ENCODE measurements at places on chromosomes 1 and 21.

DNA sequence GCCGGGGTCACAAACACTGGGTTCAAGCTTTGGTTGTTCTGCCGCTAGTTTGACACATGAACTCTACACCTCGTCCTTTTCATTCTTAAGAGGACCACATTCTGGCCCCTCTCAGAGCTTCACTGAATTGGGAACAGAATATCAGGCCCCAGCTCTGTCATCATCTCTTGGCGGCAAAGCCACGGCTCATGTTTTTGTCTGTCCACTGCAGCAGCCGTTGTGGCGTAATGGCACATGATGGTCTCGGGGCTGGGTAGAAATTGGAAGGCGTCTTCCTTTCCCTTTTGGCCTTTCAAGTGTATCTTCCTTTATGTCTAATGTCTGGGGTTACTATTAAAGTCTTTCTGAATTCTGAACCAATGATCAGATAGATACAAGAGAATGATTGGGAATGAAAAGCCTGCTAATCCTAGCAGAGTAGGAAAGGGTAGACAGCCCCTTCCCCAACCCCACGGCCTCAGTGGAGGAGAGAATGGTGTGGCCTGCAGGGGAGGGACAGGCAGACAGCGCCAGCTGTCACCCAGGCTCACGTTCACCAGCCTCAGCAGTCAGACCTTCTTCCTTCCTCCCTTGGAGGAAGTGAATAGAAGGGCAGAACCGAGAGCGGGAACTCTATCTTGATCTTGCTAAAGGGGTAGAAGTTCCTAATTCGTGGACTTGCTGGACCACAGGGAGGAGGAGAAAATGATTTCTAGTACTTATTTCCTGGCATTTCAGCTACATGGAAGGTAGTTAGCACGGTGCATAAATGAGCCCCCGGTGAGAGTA lies 498.1 kb downstream of the KIF26B start:
- peak; percentile 16 for DNase-seq

DNA sequence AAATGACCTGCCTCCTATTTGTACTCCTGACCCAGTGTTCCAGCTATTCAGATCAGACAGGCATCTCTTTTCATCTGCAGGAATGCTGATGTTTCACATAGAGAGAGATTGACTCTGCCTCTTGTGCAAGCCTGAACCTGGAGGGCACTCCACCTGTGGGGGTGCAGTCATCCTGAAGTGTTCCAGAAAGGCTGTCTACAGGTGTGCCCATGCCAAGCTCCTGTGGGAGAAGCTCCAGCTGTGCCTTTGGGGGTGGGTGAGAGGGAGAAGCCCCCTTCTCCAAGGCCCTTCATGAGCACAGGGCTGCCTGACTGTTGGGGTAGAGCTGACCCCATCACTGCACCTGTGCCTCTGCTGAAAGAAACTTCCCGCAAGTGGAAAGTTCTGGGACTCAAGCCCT lies 22.8 kb downstream of the IFI44 start:
- no peak for DNase-seq

DNA sequence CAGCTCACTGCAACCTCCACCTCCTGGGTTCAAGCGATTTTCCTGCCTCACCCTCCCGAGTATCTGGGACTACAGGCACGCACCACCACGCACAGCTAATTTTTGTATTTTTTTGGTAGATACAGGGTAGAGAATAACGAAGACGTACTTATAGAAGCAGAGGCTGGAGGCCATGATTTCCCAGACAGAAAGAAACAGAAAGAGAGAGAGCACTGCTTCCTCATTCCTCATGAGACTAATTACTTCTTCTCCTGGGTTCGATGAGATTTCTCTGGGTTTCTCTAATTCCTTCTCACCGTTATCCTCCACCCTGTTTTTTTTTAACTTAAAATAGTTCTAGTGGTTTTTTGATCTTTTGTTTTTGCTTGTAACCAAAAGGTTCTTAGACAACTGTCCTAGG lies 23.4 kb upstream of the PTP4A2 start:
- no peak for DNase-seq

DNA sequence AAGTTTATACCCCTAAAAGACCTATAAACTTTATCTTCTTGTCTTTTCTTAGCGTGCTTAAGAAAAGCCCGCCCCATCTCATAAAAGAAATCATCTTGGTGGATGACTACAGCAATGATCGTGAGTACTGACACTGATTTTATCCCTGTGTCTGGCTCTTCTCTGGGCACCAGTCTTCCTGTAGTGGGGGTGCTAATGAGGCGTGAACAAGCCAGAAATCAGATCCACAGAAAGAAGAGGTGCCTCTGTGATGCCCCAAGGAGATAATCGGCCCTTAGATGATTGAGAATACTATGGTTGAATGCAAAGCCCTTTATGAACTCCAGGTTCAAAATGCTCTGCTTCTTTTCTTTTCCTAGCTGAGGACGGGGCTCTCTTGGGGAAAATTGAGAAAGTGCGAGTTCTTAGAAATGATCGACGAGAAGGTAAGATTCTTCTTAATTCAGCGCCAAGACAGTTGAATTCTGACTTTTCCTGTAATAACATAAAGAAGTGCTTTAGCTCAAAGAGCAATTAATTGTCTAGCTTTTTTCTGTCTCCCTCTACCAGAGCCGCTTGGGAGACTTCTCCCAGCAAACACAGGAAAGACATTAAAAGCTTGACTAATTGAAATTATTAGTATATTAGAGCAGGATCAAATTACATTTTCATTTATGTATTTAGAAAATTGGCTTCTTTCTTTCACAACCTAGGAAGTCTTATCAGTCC lies 169.4 kb downstream of the GALNT2 start:
- DNase-seq = no peak

- DNase-seq = peak; percentile 88
Measured at GRCh38 chr1:8439015-8439702, 121.2 kb downstream of the SLC45A1 start.

DNA sequence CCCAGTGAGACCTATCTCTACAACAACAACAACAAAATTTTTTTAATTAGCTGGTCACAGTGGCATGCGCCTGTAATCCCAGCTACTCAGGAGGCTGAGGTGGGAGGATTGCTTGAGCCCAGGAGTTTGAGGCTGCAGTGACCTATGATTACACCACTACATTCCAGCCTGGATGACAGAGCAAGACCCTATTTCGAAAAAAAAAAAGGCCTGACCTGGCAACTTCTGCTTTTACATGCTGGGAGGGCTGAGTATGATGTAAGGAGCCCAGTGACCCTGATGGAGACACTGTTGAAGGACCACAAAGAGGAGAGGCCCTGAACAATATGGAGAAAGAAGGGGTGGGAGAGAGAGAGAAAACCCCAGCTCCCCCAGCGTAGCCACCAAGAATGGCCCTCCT lies 9.2 kb upstream of the VPS26C start:
- no peak for DNase-seq

DNA sequence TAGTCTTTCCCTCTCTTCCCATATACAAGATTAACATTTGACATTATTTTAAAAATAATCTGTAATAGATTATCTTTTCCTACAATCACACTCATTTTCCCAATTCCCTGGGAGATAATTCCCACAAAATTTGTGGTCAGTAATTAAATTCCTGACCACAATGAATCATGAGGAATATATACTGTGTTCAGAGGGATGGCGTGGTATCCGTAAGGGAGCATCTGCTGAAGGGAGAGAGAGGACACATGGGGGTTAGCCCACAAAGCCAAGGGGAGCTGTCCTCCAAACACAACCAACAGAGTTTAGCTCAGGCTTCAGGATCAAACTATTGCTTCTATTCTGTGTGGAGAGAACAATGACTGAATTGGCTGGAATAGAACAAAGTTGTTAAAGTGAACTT lies 57.1 kb upstream of the PPP2R5A start:
- no peak for DNase-seq

DNA sequence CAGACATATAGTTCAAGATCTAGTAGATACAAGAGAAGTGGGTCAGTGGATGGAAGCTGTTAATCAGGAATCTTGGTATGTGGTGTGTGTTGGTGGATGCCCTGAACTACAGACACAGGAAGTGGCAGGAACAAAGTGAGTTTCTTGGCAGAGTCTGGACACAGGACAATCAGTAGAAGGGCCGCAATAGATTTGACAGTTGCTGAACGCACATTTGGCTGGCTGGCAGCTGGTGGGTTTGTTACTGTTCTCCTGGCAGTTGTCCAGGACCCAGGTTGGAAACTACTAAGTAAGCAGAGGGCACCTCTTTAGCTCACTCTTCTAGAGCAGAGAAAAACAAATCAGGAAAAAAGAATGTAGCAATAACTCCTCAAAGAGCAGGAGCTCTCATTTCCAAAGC lies 13.2 kb downstream of the KRTAP26-1 start:
- DNase-seq = no peak

GRCh38 chr1:182955596-182956588 lies 2.9 kb upstream of the SHCBP1L start:
- DNase-seq = no peak

DNA sequence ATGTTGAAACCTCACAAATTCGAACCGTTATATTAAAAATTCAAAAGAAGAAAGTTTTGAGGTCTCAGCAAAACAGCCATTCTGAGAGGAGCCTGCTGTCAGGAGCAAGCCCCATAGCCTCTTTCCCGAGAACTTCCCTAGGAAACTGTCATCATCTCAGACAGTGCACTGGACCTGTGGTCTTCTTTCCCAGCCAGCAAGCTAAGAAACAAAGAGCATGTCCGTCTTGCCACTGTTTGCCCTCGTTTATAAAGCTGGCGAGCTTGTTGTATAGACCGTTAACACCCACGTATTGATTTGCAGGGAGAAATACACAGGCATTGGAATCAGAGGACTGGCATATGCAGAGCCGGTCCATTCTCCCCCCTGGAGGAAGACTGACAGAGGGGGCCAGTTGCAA lies 407.0 kb downstream of the NPHP4 start:
- DNase-seq = no peak

- no peak for DNase-seq
Measured at GRCh38 chr21:43365611-43366426, 61.1 kb downstream of the SIK1 start.

DNA sequence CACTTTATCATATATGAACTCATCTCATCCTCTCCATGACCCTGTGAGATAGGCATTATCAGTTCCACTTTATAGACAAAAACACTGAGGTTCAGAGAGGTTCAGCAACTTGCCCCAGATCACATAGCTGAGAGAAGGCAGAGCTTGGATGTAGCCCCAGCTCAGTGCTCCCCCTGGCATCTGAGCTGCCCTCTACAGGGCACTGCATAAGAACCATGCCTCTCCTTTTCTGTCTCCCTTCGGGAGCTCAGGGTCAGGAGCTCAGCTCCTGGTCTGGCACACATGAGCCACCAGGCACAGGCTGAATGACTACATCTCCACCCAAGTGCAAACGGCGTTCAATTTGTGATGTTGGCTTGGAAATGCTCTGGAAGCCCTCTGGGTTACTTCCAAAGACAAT lies 16.9 kb downstream of the RAB7B start:
- no peak for DNase-seq

GRCh38 chr21:45010096-45010495 lies 64.3 kb upstream of the ADARB1 start:
- DNase-seq = no peak

- no peak for DNase-seq
Measured at GRCh38 chr1:99598738-99599411, 47.0 kb upstream of the PALMD start.

- DNase-seq = no peak
Measured at GRCh38 chr1:197144570-197145325, 1.7 kb downstream of the ASPM start.

GRCh38 chr1:159548126-159548525 lies 12.3 kb upstream of the OR10J5 start:
- DNase-seq = no peak

GRCh38 chr21:38498057-38498833 lies at the start of gene ERG:
Gene ERG, minus strand, starts transcription at chr21:38498477. Its CDS starts 97 bp downstream, at chr21:38498380.
- no peak for DNase-seq

DNA sequence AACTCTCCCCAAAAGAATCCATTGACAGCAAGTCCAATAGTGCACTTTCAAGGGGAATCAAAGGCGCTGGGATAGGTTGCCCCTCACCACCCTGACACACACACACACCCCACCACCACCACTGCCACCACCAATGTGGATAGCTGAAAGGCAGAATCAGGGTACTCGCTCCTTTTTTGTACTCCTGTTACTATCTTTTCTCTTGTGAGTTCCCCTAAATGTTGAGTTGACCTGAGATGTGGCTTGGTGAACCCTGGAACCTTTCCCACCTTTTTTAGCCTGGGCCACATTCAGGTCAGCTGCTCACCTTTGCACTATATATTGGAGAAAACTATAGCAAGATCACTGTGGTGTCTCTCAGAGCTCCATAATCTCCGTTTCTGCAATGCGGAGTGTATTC lies 3.9 kb downstream of the S100A8 start:
- DNase-seq = no peak

GRCh38 chr1:101086783-101087182 lies 61.2 kb upstream of the DPH5 start:
- DNase-seq = no peak

DNA sequence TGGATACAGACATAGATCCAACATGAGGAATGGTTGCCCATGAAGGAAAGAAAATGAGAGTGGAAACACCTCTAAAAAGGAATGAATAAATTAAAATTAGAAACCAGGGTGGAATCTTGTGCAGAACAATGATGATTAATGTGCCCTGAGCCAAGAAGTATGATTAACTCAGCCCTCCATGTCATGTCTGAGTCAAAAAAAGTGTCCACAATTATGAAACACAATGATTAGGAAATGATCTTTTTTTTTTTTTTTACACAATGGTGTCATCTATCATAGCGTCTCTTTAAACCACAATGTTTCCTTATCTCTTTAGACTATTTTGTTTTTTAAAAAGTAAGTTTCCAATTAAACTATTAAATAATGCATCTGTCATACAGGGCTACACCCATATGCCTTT lies 78.9 kb upstream of the RAB4A start:
- DNase-seq = no peak

- DNase-seq = peak; percentile 42
Measured at GRCh38 chr21:34865400-34866241, 183.5 kb downstream of the RUNX1 start.

- no peak for DNase-seq
Measured at GRCh38 chr1:42179900-42180329, 15.4 kb upstream of the GUCA2A start.

- no peak for DNase-seq
Measured at GRCh38 chr1:19980314-19980713, 896 bp upstream of the PLA2G2A start.

GRCh38 chr1:6586404-6586816 lies 6.6 kb downstream of the ZBTB48 start:
- DNase-seq = no peak

- DNase-seq = no peak
Measured at GRCh38 chr1:31476891-31477846, 64.2 kb downstream of the SERINC2 start.
